ENCODE measurements at places on chromosomes 7 and 10. TPM values are rescaled to one million over a fixed set of nuclear protein-coding genes. Genes with fewer than 3 reads are reported as not detected.

The FRAT1 gene
- polyA plus RNA-seq, result 4.0 TPM

The VSTM4 gene
- 14.2 TPM for polyA plus RNA-seq

The ADAM12 gene
- polyA plus RNA-seq, result 27.5 TPM

The TMEM213 gene
- polyA plus RNA-seq, result 48.3 TPM

The AKR1C4 gene
- not detected for polyA plus RNA-seq

The APBB1IP gene
- 1.1 TPM for polyA plus RNA-seq

The PRSS37 gene
- polyA plus RNA-seq, result 0.19 TPM

The CDC14C gene
- 0.10 TPM for polyA plus RNA-seq

The CDHR3 gene
- 6.5 TPM for polyA plus RNA-seq

- no peak for DNase-seq
Measured at GRCh38 chr10:12412666-12413368, 63.5 kb downstream of the CAMK1D start.

GRCh38 chr10:96556003-96556402 is 30.8 kb downstream of the TM9SF3 start:
- DNase-seq, result no peak

DNA sequence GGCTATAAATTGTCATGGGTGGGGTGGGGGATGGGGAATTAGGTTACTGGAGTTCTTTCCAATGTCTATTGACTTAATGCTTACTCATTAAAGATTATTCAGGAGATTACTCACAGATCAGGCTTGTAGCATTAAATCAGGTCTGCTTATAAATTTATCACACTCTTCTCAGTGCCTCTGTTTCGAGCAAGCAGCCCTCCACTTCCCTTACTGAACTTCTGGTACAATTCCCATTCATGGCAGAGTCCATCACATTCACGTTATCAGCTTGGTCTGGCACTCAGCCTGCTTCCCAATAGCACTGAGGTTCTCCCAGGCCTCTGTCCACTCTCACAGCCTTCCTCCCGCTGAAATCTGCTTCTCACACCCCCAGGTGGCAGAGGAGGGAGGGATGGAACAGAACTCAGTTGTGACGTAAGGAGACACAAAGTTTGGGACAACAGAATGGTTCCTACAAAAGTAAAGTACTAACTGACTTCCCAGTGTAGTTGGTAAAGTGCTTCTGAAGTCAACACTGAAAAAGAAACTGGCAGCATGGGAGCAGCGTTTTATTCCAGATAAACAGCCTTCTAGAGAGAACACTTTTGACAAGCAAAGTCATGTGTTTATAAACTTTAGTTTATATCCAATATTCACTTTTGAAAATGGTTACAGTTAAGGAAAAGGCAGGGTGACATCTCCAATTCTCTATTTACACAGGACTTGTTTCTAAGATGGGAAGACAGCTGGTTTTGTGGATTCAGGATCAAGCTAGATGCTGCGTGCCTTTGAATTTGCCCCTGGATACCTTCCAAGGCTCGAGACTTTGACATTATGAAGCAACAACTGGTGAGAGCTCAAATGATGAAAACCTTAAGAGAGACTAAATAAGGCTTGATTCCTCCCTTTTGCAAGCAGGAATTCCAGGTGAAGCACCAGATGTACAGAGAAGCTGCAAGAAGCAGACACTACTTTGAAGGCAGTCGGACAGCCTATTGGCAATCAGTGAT is 81.4 kb downstream of the ATXN7L1 start:
- DNase-seq, result no peak

DNA sequence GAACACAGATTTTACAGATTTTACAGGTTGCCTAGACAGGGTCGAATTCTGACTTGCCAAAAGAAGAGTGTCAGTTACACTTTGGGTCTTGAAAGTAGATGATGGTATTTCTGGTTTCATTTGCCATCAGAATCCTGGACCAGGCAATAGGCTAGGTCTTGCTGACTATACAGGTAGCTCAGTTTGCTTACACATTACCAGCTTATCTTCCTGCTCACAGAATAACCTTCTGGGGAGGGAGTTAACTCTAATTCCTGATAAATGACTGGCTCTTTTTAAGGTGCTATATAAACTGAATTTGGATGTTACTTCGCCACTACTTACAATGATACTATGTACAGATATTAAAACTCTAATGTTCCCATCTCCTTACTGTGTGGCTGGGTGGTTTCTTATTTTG is 39.8 kb downstream of the GBF1 start:
- DNase-seq, result no peak

DNA sequence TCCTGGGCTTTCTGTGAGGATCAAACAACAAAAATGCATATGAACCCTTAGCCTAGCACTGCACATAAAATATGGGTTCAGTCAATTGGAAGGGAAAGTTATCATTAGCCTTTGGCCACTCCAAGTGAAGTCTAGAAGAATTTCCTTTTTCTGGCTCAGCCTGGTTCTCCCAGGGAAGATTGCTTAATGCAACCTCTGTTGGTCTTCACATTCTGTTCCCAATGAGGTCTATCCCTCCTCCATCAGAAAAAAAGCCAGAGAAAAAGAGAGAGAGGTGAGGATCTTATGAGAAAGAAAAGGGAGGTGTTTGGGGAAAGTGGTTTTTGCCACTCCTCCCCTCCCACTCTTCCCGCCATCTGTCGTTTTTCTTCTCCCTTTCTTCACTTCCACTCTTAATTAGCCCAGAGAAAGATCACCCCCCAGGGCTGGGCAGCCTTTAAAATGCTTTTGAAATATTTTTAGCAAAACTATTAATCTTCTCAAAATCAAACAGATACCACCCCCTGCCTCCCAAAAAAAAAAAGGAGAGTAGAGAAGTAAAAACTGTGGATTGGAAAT is 31.1 kb downstream of the CPVL start:
- no peak for DNase-seq

DNA sequence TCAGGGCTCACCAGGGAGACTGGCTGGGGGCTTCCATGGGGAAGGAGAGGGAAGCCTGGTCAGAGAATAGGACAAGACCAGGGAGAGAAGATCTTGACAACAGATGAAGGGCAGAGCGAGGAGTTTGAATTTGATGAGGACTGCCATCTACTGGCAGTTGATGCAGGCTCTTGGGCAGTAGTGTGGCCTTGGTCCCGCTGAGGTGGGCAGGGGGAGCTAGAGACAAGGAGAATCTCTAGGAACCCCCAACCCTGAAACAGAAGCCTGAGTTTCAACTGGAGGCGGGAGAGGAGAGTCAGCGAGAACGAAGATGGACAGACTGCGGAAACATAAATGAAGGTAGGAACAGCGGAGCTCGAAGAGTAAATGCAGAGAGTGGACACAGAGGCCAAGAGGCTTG is 81.0 kb downstream of the PPP1R3C start:
- peak; percentile 71 for DNase-seq

DNA sequence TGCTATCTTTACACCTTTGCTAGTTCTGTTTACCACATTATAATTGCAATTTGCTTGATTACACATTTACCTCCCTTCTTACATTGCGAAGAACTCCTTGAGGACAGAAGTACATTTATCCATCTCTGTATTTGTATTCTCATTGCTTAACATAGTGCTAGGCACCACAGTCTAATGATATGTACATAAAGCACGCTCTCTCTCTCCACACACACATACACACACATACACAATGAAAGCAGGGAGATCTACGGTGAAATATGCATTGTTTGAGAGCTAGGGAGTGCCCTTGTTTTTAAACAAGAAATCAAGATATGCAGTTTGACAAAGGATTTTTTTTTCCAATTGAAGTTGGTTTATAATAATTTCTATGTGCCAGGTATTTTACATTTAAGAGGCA is 148.7 kb downstream of the BMPER start:
- no peak for DNase-seq

GRCh38 chr10:78354101-78354500 is 320.4 kb downstream of the RPS24 start:
- DNase-seq, result no peak

GRCh38 chr10:10293481-10293951 is 724.2 kb upstream of the CELF2 start:
- DNase-seq, result peak; percentile 5

- peak; percentile 22 for DNase-seq
Measured at GRCh38 chr7:27640884-27641574, 21.7 kb downstream of the HIBADH start.

DNA sequence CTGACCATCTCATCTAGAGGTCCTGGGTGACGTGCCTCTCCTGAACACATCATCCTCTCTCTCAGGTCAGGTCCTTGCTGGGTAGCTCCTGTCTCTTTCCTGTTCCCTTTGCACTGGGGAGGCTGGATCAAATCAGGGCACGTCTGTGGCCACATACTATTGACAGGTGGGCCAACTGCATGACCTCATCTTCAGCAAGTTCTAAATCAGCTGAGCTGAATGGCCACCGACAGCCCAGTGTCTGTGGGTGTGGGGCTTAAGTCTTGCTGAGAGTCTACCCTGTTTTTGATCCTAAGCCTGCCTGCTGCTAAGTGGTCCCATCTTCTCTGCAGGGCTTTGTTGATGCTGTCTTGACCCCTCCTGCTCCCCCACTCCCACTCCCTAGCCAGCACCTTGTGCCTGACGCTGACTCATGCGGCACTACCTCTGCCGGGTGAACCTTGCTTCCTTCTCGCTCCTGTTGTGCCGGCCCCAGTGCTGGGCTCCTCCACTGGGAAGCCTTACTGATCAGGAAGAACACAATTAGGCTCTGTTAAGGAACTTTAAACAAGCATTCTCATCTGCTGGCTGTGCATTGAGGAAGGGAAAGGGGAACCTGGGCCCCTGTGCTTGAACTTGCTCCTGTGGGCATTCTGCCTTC is 440.4 kb downstream of the PLXNA4 start:
- DNase-seq, result no peak

DNA sequence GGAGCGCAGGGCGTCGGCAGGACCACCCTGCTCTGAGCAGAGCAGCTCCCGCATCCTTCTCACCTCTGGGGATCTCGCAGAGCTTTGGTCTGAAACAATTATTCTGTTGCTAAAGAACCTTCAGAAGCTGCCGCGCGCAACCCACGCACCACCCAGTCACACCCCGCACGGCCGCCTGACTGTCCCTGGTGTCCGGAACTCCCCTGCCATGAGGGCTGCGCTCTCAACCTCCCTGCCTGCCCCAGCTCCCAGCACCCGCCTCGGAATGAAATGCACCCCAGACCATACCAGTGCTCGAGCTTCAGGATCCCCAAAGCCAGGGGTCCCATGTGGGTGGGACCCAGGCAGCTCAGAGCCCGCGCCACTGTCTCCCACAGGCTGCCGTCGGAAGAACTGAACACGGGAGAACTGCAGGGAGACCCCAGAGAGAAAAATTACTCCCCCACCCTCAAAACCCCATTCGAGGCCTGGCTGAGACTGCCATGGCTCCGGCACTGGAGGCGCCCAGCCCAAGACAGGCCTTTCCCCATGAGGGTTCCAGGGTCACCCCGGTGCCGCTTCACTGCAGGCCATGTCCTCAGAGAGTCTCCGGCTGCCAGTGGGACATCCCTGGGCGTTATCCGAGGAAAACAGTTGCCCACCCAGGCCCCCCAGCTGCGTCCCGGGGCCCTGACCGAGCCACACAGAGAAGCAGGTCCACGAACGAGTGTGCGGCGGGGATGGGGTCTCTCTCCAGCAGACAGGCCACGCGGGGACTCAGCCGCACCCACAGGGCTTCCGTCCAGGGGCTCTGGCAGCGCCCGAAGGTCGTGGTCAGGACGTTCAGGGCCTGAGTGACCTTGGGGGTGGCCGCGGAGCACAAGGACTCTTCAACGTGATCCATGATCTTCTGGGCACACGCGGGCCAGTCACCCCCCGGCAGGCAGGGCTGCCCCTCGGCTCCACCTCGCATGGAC is 12.1 kb downstream of the BRAT1 start:
- no peak for DNase-seq

GRCh38 chr7:79984210-79984609 is 150.4 kb upstream of the GNAI1 start:
- DNase-seq, result no peak

DNA sequence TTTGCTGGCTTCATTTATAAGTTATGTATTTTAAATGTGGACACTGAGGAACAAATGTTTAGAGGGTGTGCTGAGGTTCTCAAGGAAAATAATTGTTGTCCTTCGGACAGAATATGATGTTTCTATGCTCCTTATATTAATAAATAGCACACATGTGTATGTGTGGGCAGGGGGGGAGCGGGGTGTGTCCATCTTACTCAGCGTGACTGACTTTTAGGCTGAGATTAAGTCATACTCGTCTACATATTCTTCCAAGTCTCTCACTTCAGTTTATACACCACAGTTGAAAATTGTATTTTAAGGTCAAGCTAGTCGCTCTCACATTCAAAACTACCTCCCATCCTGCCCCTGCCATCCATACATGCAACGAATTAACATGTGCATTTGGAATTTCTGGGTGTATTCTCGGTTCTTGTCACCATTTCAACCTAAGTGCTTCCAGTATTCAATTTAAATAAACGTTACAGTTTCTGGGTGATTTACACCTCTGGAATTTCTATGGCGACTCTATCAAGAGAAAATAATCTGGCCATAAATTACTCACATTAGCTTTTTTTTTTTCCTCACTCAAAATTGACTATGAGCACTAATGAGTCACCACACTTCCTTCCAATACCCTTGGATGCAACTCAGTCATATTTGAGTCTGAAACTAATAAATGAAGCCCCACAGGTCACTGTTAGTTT is 3.3 kb downstream of the PCDH15 start:
- no peak for DNase-seq

DNA sequence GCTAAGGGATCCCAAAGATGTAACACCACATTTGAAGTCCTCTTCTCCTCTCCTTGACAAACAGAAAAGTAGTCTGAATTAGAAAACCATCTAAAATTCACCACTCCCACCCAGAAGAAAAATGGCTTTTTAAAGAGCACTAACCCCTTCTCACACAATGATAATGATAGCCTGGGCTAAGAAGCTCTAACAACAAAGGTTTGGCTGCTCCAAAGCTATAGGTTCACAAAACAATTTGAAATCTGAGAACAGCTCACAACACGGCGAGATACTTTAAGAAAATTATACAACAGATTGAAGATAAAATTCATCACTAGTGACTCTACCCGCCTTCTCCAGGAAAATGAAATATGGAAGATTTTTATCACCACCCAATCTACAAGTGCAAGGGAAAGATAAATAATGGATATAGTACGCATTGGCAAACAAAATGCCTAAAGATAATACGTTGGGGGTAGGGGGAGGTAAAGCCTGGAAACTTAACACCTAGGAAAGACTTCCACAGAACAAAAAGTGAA is 7.4 kb downstream of the ITGB1 start:
- no peak for DNase-seq

DNA sequence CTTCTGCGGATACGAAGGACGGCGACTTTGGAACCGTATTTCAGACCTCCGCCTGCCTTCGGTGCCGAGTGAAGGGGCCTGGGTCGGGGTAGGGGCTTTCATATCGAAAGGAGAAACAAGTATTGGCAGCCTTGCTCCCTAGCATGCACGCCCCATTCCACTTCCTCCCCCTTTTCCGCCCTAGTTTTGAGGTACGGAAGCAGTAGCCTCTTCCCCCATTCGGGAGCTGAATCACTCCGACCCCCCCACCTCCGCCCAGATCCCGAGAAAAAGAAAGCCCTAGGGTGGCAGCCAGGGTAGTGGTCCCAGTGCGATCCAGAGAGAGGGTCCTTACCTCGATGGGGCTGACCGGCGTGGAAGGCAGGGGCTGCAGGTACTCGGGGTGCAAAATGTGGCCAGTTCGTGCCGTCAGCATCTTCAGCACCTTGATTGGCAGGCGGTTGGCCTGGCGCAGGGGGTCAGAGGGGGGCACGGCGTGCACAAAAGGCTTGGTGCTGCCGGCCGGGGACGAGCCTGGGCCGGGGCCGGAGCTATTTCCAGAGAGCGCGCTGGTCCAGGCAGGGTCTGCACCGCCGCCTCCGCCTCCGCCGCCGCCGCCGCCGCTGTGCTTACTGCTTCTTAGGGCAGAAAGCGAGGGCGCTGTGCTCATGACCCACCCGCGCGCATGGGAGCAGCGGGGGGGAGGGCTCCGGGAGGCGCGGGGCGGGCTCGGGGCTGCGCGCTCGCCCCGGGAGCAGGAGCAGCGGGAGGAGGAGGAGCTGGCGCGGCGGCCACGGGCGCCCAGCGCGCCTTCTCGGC is 594 bp downstream of the ZNF503 start:
- DNase-seq, result no peak
